ENCODE measurements at places on chromosomes 4 and X.

GRCh38 chr4:137422666-137423065, 109.6 kb downstream of the PCDH18 start:
- DNase-seq, result no peak

DNA sequence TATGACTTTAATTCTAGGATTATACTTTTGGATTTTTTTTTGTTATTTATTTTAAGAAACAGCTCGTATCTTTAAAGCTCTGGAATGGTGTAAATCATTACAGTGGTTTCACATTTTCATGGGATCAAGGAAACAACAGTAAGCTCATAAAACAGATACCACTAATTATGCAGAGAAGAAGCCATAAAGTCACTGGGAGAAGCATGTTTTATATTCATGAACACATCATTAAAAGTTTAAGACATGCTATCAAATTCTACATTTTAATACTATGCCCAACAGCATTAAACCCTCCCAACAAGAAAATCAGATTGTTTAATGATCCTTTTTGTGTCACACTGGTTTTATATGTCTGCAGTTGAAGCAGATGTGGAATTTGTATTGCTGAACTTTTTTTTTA, 149.9 kb downstream of the FBXO8 start:
- DNase-seq, result no peak

- DNase-seq, result no peak
These were observed 1.8 kb downstream of the ZFP92 start for GRCh38 chrX:153412746-153413720.

GRCh38 chrX:11953615-11954014, 184.7 kb upstream of the FRMPD4 start:
- DNase-seq, result peak; percentile 44

GRCh38 chr4:120724656-120725055, 197.9 kb downstream of the PRDM5 start:
- no peak for DNase-seq

GRCh38 chr4:165152527-165152926, 39.9 kb upstream of the TMEM192 start:
- DNase-seq, result no peak

GRCh38 chrX:34901761-34902160, 40.8 kb upstream of the FAM47B start:
- DNase-seq, result no peak
